K562 (cell line): ENCODE measurements at places on chromosomes 4 and X.

GRCh38 chr4:26804925-26805324 lies 55.7 kb upstream of the STIM2 start:
- no peak for DNase-seq

GRCh38 chrX:124415115-124415800 lies 68.9 kb downstream of the SH2D1A start:
- DNase-seq, result no peak

DNA sequence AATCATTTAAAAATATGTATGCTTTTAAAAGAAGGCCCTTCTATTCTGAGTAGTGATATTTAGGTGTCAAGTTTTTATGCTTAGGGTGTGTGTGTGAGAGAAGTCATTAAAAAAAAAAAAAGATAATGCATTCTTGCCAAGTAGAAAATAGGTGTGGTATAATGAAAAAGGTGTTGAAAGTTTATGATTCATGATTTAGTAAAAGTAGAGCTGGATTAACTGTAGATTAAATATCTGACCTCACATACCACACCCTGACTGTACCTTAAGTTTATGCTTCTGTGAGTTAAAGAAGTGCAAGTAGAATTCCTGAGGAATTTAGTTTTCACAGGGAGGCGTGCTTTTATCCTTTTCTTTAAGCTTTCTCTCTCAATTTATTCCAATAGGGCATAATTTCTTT lies 71.1 kb downstream of the BMPR1B start:
- DNase-seq, result no peak

GRCh38 chr4:36734334-36734733 lies 452.9 kb downstream of the DTHD1 start:
- no peak for DNase-seq

DNA sequence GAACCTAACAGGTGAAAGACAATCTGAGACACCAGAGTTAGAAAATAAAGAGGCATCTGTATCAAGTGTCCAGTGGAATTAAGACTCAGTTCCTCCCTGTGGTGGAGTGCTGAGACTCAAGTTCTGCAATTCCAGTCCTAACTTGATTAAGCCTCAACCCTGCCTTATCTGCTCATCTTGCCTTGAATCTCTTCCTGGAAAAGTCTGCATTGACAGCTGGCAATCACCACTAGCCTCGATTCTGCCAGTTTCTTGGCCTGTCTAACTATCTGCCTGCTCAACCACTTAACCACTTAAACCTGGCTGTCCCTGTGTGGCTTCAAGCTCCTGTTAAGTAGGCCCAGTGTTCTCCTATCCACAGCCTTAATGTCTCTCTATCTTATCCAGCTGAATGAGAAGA lies 22.4 kb upstream of the NEIL3 start:
- DNase-seq, result no peak

DNA sequence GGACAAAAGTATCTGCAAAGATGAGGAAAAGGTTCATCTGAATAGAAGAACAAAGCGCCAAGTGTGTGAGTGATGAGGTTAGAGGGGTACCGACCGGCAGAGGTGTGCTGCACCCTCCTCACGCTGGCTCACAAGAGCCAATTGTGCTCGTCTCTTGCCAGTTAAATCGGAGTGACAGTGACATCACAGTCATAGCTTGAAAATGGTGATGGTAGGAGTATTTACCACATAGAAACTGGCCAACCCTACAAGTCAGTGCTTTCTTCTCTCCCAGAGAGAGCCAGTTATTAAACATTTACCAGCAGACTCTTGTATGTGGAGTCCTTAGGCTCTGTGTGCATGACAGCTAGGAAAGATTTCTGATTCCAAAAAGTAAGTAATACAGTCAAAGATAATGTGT lies 32.4 kb downstream of the CLDN22 start:
- DNase-seq, result no peak

DNA sequence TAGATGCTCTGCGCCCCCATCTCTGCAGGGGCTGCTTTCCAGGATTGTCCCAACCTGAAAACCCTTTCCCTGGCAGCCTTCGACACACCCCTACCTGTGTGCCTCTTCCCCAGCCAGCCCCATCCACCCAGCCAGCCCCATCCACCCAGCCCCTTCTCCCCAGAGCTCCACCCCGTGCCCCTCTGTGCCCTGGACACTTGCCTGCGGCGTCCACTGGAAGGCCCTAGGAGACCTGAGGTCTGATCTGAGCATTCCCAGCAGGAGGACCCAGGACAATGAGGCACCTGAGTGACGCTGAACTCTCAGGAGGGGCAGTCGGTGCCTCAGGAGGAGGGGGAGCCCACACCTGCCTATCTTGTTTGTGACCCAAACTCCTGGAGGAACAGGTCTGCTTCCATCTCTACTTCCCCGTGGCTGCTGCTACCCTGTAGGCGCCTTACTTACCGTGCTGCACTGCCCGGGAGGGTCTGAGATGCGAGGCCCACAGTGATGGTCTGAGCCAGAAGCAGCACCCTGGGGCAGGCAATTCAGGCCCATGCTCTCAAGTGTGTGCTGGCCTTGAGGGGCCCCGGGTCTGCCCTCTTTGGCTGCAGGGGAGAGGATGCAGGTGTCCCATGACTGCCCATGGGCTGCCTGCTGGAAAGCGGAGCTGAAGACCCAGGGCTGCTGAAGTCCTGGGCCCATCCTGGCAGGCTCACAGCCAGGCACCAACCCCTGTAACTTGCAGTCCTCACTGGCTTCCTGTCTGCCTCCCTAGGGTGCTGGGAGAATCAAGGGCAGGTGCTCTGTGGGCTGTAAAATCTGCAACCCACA lies 4.9 kb downstream of the LRPAP1 start:
- DNase-seq, result no peak

DNA sequence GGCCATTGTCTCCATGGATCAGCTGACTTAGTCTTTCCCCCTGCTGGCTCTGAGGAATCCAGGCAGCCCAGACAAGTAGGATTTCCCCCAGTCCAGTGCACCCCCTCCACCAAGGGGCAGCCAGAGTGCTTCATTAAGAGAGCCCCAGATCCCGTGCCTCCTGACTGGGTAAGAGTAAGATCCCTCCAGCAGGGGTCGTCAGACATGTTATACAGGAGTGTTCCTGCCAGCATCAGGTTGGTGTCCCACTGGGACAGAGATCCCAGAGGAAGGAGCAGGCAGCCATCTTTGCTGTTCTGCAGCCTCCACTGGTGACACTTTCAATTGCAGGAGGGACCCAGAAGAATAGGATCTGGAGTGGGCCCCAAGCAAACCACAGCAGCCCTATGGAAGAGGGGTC lies 29.0 kb upstream of the INPP4B start:
- no peak for DNase-seq

DNA sequence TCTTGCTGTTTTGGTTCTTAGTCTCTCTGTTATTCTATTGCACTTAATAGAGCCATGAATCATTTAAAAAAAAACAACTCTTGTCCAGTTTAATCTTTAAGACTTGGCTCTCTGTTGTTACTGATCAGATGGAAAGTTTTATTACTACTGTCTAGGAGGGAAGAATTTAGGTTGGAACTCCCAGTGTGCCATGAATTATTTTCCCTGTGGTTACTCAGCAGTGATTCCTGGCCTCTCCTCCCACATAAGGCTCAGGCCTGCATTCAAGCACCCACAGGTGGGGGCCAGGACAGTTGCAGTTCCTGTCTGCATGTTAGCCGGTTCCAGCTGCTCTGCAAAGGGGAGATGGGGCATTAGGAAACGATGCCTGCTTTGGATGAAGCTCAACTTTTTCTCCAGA lies 29.8 kb upstream of the ESX1 start:
- DNase-seq, result no peak

- DNase-seq, result no peak
These were observed 7.2 kb downstream of the PRDM8 start for GRCh38 chr4:80204433-80205011.

DNA sequence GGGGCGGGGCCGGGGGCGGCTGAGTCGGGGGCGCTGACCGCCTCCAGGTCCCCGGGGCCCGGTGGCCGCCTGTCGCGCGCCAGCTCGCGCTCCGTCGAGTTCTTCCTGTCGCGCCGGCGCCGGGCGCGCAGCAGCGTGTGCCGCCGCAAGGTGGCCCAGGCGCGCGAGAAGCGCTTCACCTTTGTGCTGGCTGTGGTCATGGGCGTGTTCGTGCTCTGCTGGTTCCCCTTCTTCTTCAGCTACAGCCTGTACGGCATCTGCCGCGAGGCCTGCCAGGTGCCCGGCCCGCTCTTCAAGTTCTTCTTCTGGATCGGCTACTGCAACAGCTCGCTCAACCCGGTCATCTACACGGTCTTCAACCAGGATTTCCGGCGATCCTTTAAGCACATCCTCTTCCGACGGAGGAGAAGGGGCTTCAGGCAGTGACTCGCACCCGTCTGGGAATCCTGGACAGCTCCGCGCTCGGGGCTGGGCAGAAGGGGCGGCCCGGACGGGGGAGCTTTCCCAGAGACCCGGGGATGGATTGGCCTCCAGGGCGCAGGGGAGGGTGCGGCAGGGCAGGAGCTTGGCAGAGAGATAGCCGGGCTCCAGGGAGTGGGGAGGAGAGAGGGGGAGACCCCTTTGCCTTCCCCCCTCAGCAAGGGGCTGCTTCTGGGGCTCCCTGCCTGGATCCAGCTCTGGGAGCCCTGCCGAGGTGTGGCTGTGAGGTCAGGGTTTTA lies 1.5 kb downstream of the ADRA2C start:
- no peak for DNase-seq

- DNase-seq, result peak; percentile 64
These were observed 809 bp downstream of the MND1 start for GRCh38 chr4:153345012-153345981.

GRCh38 chr4:188177997-188178675 lies 38.9 kb downstream of the TRIML1 start:
- no peak for DNase-seq

DNA sequence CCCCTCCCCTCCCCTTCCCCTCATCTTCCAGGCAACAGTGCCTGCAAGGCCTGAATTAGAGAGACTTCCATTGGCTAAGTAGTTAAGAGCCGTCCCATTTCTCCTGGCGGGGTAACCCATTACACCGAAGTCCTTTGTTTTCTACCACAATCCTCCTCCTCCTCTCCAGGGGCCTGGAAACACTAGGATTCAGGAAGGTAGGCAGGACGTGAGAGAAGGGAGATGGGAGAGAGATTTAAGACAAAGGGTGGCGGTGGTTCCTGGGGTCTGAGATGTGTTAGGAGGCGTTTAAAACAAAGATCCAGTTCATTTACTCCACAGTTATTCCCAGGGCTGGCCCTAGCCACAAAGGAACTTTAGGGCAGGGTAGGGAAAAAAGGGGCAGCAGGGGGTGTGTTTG lies 28.0 kb downstream of the NYX start:
- no peak for DNase-seq

GRCh38 chrX:101417981-101418841 lies 10.2 kb downstream of the HNRNPH2 start:
- DNase-seq, result no peak

- DNase-seq, result peak; percentile 12
These were observed 171.6 kb downstream of the PCDH10 start for GRCh38 chr4:133320576-133321170.

DNA sequence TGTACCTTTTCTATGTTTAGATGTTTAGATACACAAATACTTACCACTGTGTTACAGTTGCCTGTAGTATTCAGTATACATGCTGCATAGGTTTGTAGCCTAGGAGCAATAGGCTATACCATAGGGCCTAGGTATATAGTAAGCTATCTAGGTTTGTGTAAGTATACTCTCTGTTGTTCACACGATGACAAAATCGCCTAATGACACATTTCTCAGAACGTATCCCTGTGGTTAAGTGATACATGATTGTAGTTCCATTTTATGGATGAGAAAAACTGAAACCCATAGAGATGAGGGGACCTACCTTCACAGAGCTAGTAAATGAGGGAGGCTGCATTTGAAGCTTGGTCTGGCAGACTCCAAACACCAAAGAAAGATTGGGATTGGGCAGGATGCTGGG lies 79.4 kb upstream of the EFNB1 start:
- DNase-seq, result no peak
